ENCODE measurements at places on chromosomes 7 and 10. TPM values are rescaled to one million over a fixed set of nuclear protein-coding genes. Genes with fewer than 3 reads are reported as not detected.

Gene NXPH1
- not detected for total RNA-seq

Gene INSIG1
- total RNA-seq, result 14.1 TPM

Gene ITPRID1
- not detected for total RNA-seq

Gene CLDN4
- total RNA-seq, result 0.23 TPM

Gene EIF5AL1
- 0.09 TPM for total RNA-seq

Gene ARHGAP22
- 5.1 TPM for total RNA-seq

Gene VSTM2A
- total RNA-seq, result not detected

Gene MPP7
- total RNA-seq, result 14.0 TPM

Gene ZCWPW1
- 3.5 TPM for total RNA-seq

Gene SCART1
- 0.94 TPM for total RNA-seq

Gene SPDYE2
- not detected for total RNA-seq

Gene RTKN2
- 0.19 TPM for total RNA-seq

Gene HOXA10
- total RNA-seq, result not detected

Gene FKBP6
- total RNA-seq, result not detected

Gene IDI2
- not detected for total RNA-seq

Gene STEAP1
- 1.5 TPM for total RNA-seq

Gene GPRIN2
- total RNA-seq, result not detected

Gene AOC1
- total RNA-seq, result 0.40 TPM

Gene NAT16
- not detected for total RNA-seq

Gene MYPN
- total RNA-seq, result 83.4 TPM

Gene PAX4
- total RNA-seq, result not detected

Gene INSYN2A
- total RNA-seq, result not detected

Gene MINDY3
- total RNA-seq, result 24.7 TPM

Gene C10orf53
- not detected for total RNA-seq

Gene CDK14
- 55.4 TPM for total RNA-seq

Gene EFCAB10
- total RNA-seq, result not detected

Gene NEURL1
- 0.12 TPM for total RNA-seq

Gene CDC14C
- total RNA-seq, result not detected

Gene LIPF
- not detected for total RNA-seq

Gene OR6V1
- not detected for total RNA-seq

Gene CALHM1
- total RNA-seq, result not detected

Gene TTYH3
- total RNA-seq, result 25.0 TPM

Gene HPS1
- 31.7 TPM for total RNA-seq

Gene CAMK2B
- 95.5 TPM for total RNA-seq

Gene LRMDA
- 97.9 TPM for total RNA-seq

Gene MMD2
- not detected for total RNA-seq

Gene PTPRN2
- total RNA-seq, result 3.8 TPM

Gene PNLIPRP1
- not detected for total RNA-seq

Gene ASNS
- 13.0 TPM for total RNA-seq

Gene PPP1R9A
- total RNA-seq, result 31.4 TPM
